Motor neuron (in vitro differentiated cells): ENCODE measurements at places on chromosomes 7 and 10.

DNA sequence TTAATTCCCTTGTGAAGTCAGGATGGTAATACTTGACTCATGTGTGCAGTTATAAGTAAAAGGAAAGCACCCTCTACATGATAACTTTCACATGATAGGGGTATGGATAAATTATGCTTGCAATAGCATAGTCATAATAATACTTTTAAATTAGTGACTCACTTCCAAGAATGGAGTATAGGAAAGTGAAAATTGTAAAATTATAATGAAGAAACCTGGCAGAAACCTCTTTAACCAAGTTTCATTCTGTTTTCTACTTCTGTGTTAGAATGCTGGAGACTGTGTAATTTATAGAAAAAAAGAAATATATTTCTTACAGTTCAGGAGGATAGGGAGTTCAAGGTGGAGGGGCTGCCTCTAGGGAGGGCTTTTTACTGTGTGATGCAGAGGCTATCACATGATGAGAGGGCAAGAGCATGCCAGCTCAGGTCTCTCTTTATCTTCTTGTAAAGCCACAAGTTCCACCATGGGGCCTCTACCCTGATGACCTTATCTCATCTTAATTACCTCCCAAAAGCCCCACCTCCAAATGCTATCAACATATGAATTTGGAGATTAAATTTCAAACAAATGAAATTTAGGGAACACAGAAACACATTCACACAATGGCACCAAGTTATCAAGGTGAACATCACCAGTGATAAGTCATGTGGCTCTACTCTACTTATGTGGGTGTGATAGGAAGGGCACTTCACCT is 43.2 kb downstream of the HDAC9 start:
- ATAC-seq = peak; percentile 74

DNA sequence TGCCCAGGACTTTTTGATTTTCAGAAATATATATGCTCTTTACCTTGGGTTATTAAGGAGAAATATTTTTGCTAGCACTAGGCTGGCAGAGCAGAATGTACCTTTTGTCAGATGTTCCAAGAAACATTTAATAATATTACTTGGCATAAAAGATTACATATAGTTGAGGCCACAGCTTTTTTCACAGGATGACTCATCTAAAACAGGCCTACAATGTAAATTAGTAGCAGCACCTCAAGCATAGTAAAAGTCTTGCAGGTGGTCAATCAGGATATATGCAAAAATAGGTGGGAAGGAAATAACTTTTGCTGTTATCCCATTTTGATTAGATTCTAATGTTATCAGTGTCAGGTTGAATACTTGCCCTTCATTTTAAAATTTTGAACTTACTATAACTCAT is 14.9 kb upstream of the ITGB1 start:
- no peak for ATAC-seq

DNA sequence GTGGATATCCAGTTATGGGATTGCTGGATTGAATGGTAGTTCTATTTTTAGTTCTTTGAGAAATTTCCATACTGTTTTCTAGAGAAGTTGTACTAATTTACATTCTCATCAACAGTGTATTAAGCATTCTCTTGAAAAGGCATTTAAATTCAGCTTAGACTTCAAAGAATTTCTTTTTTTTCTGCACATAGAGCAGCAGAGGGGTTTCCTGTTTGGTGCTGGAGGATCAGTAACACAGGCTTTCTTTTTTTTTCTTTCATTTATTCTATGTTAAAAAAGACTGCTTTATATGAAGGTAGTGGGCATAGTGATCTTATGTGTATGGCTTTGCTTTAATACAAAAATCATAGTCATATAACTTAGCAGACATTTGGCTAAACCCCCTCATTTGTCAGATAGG is 47.6 kb upstream of the TARP start:
- no peak for ATAC-seq

- ATAC-seq = no peak
Measured at GRCh38 chr10:58775960-58776567, 263.4 kb downstream of the BICC1 start.

- no peak for ATAC-seq
Measured at GRCh38 chr7:126445991-126446390, 806.8 kb downstream of the GRM8 start.

- no peak for ATAC-seq
Measured at GRCh38 chr7:73391396-73391795, 42.2 kb upstream of the FZD9 start.
